ENCODE measurements at places on chromosomes 6 and 20.
A peak's percentile ranks its signal among the peaks of the same experiment; 100 is the strongest.

DNA sequence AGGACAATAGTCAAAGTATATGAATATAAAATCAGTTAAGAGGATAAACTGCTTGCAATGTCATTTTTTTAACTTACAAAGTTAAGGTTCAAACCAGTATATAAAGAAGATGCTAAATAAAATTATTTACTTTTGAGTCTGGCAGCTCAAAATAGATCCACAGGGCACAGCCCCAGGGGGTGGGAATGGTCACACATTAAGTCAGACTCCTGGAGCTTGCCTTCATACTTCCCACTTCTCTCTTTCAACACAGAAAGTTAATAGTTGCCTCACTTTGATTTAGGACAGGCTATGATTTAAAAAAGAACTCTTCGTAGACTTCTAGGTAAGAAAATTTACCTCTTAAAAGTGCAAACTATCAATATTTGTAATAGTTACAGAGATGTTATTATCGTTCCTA, 158.3 kb upstream of the RUNX2 start:
- no peak for DNase-seq

- DNase-seq = peak; percentile 76
Measured at GRCh38 chr6:49606721-49607390, 29.8 kb downstream of the RHAG start.

DNA sequence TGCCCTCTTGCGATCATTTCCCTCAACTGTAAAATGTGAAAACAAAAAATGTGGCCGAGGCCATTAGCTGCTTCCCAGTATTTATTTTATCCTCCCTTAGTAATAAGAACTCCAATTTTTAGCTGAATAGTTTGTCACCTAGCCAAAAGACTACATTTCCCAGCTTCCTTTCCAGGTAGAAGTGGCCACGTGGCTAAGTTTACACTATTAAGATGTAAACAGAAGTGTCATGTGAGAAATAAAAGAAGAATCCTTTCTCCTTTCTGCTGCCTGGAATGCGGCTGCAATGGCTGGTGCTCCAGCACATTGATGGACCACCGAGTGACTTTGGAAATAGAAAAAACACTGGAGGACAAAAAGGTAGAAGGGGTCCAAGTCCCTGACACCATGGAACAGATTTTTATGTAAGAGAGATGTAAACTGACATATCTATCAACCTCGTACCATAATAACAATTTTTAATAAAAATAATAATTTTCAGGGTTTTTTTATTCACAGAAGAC, 268.8 kb downstream of the PKHD1 start:
- DNase-seq = no peak

DNA sequence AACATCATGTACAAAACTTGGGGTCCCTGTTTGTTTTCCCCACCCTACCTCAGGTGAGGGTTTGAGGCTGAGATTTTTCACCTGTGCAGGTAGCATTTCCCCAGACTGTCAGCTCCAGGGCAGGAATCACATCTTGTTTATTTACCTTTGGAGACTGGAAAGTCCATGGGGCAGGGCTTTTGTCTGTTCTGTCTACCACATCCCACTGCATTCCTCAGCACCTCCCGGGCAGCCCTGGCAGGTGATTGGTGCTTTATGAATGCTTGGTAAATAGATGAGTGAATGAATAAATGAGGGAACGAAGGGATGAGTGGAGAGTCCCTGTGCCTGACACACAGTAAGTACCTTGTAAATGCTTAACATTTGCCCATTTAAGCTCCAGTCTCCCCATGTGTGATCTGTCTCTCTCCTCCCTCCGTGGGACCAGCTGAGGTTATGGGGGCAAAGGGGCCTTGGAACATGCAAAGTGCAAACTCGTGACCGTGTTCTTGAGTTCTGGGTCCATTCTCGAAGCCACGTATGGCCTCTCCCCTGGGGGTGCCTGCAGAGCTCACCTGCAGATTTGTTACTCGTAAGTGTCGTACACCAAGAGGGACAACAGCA, 69.7 kb upstream of the PMEPA1 start:
- no peak for DNase-seq

DNA sequence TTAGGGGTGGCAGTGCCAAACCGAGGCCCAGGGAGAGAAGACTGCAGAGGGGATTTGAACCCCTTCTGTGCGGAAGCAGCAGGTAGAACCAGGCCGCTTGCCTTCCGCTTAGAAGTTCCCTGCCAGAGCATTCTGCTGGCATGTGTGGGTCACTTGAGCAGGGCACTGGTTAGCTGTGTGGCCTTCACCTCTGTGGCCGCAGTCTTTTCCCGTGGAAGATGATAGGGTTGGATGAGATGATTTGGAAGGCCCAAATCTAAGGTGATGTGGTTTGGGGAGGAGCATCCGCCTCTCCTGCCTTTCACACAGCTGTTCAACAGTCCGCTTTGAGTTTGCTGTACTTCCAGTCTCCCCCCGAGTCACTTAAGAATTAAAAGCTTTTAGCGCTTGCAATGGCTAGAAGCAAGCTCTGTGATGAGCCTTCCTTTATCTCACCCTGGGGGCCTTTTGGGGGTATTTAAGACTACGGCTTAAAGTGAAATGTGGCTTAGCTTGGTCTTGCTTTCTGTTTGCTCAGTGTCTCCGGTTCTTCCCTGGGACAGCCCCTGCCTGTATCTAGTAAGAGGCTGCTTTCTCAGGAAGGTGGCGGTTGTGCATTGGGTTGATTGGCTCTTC, 743 bp downstream of the CMTR1 start:
- DNase-seq = peak; percentile 35

DNA sequence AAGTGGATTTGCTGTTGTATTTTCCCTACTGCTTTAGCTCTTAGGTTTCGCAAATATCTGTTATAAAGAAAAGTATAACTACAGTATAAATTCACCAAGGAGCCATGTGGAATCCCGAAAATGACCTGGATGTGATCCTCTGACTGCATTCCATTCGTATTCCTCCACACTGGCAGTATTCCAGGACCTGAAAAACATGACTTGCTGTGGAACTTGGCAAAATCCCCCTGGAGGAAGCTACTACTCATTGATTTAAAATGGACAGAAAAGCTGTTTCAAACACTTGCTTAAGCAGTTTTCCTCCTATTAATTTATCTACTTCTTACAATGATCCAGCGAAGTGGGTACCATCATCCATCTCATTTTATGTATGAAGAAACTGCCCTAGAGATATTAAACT, 13.3 kb upstream of the ENPP5 start:
- peak; percentile 64 for DNase-seq

- DNase-seq = no peak
Measured at GRCh38 chr6:165894171-165894825, 231.3 kb upstream of the PDE10A start.

- DNase-seq = peak; percentile 62
Measured at GRCh38 chr6:43334466-43335095, 26.0 kb upstream of the CRIP3 start.

DNA sequence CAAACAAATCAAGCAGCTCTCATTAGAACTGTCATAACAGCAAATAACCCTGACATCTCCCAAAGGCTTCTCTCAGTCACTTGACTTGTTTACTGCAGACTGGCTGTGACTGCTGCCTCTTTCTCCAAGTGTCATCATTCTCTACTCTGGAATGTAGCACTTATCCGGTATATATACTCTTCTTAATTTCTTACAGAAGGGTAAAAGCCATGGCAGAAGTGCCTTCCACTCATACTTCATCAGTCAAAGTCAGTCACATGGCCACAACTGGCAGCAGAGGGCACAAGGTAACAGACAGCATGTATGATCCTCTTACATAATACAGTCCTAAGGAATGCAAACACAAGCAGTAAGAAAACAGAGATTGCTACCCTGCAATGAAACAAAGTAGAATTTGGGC, 9.3 kb downstream of the NAPB start:
- peak; percentile 18 for DNase-seq

GRCh38 chr6:133786016-133786415, 102.9 kb upstream of the TCF21 start:
- no peak for DNase-seq

DNA sequence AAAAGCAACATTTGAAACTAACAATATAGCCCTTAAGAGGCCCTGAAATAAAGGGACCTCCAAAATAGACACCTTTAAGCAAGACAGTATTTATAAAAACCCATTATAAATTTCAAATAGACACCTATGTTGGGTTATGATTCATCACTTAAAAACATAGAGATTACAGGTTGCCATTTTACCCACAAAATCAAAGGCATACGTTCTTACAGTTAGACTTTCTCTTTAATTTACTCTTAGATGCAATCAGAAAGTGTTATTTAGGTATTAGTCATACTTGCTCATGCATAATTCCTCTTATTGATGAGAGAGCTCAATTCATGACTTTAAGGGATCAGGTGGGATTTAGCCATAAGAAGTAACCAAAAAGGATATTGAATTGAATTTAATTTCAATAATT, 51.5 kb upstream of the TMEM200A start:
- no peak for DNase-seq

GRCh38 chr6:52074155-52074554, 13.3 kb downstream of the PKHD1 start:
- DNase-seq = no peak

DNA sequence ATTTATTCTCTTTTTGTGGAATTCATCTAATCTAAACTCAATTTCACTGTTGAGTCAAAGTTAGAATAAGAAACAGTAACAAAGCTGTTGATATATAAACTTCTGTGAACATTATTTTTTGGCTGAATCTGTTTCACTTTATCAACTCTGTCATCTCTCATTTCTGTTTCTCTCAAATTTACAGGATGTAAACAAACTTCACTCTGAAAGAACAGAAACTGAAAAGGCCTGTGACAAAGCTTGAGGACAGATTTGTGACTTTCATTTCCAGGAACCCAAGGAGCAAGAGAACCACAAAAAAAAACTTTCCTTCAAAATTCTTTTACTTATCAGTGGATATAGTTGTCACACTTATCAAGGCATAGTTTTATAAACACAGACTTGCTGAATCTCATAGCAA, 447.9 kb upstream of the OPRM1 start:
- no peak for DNase-seq

GRCh38 chr6:157455731-157456523, 74.9 kb downstream of the ZDHHC14 start:
- no peak for DNase-seq

DNA sequence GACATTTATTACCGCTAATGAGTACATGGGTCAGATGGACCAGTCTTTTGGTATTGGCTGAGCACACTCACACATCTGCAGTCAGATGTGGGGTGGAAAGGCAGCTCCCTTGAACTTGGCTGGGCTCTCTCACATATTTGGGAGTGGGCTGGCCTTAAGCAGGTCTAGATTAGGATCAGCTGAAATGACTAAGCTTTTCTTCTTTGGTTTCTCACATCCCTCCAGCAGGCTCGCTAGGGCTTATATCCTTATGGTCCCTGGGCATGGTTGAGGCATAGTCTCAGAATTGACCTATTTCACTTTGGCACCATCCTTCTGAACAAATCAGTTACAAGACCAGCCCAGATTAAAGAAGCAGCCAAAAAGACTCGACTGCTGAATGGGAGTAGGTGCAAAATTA, 14.4 kb upstream of the PLCB1 start:
- no peak for DNase-seq

DNA sequence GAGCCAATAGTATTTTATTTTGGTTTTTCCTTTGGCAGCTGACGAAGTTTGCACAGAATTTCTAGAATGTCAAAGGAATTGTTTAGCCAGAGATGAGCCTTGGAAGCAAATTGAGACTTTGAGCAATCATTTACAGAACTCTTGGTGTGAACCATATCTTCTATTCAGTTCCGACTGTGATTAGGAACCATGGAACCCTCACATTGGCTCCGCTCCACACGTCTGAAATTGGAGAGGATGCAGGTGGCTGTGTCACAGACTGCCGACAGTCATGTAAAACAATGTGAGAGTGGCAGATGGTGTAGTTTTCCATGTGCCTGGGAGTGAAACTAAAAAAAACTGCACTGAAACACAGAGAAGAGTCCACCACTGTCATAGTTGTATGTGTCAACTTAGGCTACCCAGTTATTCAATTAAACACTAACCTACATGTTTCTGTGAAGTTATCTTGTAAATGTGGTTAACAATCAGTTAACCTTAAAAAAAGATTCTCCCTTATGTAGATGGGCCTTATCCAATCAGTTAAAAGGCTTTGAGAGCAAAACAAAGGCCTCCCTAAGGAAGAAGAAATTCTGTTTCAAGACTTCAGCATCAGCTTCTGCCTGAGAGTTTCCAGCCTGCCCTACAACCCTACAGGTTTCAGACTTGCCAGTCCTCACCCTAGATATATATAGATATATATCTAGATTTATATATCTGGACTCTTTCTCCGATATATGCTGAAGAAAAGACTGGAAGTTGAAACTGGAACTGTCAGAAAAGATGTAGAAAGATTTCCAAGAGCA, 3.3 kb upstream of the HMGN4 start:
- no peak for DNase-seq

DNA sequence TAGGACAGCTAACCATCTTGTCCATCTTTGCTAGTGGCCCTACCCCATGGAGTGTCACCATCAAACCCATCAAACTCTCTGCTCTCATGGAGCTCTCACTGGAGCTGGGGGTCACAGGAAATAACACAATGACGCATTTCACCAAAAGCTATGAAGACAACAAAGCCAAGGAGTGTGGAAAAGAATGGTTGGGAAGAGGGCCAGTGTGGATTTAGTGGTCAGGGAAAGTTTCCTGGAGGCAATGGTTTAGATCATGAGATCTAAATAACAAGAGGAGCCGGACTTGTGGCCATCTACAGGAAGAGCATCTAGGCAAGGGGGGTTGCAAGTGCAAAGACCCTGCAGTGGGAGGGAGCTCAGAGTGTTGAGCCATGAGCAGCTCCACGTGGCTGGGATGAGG, 189.5 kb downstream of the BMP7 start:
- no peak for DNase-seq

- no peak for DNase-seq
Measured at GRCh38 chr20:51418137-51418529, 124.4 kb downstream of the NFATC2 start.

DNA sequence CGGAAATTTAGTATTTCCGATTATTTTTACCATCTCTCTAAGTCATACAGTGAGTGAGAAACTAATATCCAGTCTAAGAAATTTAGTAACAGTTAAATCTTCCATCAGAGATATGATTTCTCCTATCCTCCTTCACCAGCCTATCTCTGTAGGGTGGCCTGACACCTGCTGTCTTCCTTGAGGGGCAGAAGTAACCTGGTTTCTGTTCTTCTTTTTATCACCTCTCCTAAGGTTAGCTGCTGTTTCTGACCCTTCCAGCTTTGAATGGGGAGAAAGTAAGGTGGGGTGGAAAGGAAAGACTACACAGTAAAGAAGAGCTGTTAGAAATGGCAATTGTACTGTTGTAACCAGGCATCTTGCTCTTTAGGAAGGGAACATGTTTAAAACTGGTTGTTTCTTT, 447.7 kb downstream of the PHF3 start:
- DNase-seq = no peak

- no peak for DNase-seq
Measured at GRCh38 chr6:53526000-53526399, 18.9 kb downstream of the GCLC start.

- DNase-seq = no peak
Measured at GRCh38 chr6:97100696-97101095, 176.2 kb downstream of the KLHL32 start.

DNA sequence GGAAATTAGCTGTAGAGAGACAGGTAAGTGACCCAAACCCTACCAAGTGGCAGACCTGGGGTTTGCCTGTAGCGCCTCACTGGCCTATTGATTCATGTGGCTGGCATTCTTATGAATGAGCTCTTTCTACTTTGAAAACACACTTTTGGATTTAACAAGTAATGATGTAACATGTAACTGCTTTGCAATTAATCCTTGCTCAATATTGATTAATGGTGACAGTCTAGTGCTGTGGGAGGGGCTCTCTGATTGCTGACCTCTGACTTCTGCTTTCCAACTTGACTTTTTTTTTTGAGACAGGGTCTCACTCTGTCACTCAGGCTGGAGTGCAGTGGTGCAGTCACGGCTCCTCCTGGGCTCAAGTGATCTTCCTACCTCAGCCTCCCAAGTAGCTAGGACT, 82.7 kb downstream of the TIAM2 start:
- DNase-seq = no peak

All from iris pigment epithelial cell (primary cell).